ENCODE measurements at places on chromosomes 6 and 20. TPM values are rescaled to one million over a fixed set of nuclear protein-coding genes. Genes with fewer than 3 reads are reported as not detected.
A peak's percentile ranks its signal among the peaks of the same experiment; 100 is the strongest.

The TNFRSF6B gene
- total RNA-seq = 52.6 TPM

The L3MBTL3 gene
- 12.9 TPM for total RNA-seq

The FHL5 gene
- total RNA-seq = 54.3 TPM

The LINC00237 gene
- total RNA-seq = not detected

The MUC22 gene
- total RNA-seq = not detected

The SLC22A2 gene
- not detected for total RNA-seq

The ADGRB3 gene
- total RNA-seq = 9.0 TPM

The KIF25 gene
- not detected for total RNA-seq

The ARHGAP18 gene
- total RNA-seq = 11.0 TPM

The BACH2 gene
- total RNA-seq = 6.1 TPM

The DEFB124 gene
- total RNA-seq = not detected

The LRFN2 gene
- total RNA-seq = not detected

The MRS2 gene
- total RNA-seq = 22.8 TPM

The MED23 gene
- 27.3 TPM for total RNA-seq

The IPCEF1 gene
- 0.63 TPM for total RNA-seq

The METTL24 gene
- total RNA-seq = 0.87 TPM

The PIGU gene
- total RNA-seq = 31.5 TPM

The ZC2HC1B gene
- not detected for total RNA-seq

The RAET1L gene
- total RNA-seq = not detected

The HLA-DRB5 gene
- 5.1 TPM for total RNA-seq

The ANKRD66 gene
- not detected for total RNA-seq

DNA sequence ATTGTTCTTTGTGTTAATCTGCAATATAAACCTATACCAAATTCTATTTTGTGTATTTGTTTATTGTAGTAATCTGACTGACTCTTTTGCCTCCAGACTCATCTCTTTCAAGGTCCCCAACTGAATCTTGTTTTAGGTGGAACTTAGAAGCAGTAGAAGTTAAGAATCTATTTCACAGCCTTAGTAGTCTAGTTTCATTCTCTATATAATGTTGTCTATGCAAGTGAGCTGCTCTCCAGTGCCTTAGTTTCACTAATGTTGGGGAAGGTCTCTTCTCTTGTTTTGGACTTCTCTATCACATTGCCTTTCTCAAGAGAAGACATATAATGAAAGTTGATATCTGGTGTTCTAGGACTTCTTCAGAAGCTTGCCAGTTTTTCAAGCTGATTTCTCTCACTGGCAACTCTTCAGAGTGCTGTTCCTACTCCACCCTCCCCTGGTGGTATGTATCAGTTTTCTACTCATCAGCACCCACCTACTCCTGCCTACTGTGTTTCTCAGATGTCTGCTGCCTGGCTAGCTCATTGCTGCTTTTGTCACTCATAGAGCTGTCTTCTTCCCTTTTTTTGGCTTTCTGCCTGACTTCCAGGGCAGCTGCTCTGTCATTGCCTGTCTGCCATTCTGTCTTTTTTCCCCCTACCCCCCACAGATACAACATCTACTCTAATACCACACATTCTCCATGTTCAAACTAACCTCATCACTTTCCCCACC is 82.1 kb downstream of the PTPRA start:
- no peak for DNase-seq

GRCh38 chr6:68901044-68901443 is 266.0 kb downstream of the ADGRB3 start:
- DNase-seq = no peak

GRCh38 chr6:124963416-124963785 is 1.2 kb downstream of the RNF217 start:
- no peak for DNase-seq

DNA sequence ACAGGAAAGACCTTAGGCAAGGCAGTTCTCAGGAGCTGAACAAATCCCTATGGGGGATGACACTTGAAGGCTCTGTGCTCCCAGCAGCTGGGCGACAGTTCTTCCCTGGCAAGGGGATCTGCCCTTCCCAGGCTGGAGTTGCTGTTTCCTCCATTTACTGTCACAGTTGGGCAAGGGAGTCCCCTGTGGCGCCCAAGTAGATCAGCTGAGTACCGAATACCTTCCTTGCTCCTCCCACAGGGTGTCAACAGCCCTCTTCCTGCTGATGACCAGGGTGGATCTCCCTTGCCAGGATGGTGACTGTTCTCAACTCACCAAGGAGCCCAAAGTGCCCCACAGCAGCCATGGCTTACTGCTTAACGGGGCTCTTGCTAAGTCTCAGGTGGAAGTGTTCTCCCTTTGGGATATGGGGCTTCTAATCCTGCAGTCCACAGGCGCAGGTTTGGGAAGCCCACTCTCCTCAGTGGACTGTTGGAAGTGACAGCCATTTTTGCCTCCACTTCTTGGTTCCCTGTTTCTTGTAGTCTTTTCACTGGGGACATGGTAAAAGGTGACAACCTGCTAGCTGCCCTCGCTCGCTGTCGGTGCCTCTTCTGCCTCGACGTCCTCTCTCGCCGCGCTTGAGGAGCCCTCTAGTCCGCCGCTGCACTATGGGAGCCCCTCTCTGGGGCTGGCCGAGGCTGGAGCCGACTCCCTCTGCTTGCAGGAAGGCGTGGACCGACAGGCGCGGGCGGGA is 5.7 kb upstream of the PSMG4 start:
- DNase-seq = no peak

GRCh38 chr6:1747531-1747930 is 137.8 kb downstream of the FOXC1 start:
- DNase-seq = no peak

GRCh38 chr6:169702840-169703246 is 917 bp downstream of the C6orf120 start:
- DNase-seq = no peak

- peak; percentile 88 for DNase-seq
Measured at GRCh38 chr20:23637282-23638221, at the start of gene CST3. TSS of gene CST3 (minus strand) at chr20:23637955. CDS start at chr20:23637862, 93 bp downstream.

- no peak for DNase-seq
Measured at GRCh38 chr20:24017458-24017755, 28.8 kb upstream of the GGTLC1 start.

GRCh38 chr6:23181356-23182110 is 612.2 kb downstream of the HDGFL1 start:
- DNase-seq = no peak

GRCh38 chr6:111585241-111585973 is 20.3 kb downstream of the TRAF3IP2 start:
- no peak for DNase-seq

GRCh38 chr6:29809249-29809648 is 18.4 kb upstream of the HLA-G start:
- no peak for DNase-seq

DNA sequence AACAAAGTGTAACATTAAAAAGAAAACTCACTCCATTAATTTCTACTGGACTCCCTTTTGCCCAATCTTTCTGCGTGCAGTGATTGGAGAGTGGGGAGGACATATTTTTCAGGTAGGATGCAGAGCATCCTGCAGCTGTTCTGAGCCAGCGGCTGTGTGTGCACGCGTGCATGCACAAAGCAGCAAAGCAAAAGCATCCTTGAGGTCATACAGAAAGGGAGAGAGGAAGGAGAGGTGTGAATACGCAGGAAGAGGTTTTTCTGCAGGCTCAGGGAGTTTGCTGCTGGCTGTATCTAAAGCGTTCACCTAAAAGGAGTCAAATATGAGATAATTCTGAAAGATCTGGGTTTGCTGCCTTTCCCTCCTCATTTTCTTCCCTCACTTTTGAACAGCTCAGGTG is 108.4 kb downstream of the HUS1B start:
- no peak for DNase-seq

GRCh38 chr6:21887231-21888185 is 294.0 kb downstream of the SOX4 start:
- no peak for DNase-seq

GRCh38 chr6:111727802-111728201 is 122.1 kb upstream of the TRAF3IP2 start:
- no peak for DNase-seq

- no peak for DNase-seq
Measured at GRCh38 chr20:23649242-23649641, 11.5 kb upstream of the CST3 start.

- no peak for DNase-seq
Measured at GRCh38 chr6:145608850-145609249, 126.5 kb downstream of the EPM2A start.

GRCh38 chr6:66538551-66539135 is 831.6 kb upstream of the EYS start:
- DNase-seq = no peak

DNA sequence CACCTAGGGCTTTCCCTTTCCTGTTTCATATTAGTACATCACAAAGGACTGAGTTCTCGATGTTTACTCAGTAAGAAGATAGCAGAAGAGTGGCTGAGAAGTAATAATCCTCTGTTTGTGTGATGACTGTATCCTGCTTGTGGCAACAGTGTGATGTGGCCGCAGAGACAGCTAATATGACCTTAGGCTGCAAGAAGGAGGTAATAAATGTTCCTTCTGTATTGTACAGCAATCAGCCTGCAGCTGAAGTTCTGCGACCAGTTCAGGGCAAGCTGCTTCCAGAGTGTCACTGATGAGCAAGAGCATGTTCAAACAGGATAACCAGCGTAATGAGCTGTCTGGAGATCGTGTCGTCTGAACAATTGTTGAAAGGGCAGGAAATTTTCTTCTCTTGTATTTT is 70.9 kb downstream of the OPN5 start:
- DNase-seq = no peak

DNA sequence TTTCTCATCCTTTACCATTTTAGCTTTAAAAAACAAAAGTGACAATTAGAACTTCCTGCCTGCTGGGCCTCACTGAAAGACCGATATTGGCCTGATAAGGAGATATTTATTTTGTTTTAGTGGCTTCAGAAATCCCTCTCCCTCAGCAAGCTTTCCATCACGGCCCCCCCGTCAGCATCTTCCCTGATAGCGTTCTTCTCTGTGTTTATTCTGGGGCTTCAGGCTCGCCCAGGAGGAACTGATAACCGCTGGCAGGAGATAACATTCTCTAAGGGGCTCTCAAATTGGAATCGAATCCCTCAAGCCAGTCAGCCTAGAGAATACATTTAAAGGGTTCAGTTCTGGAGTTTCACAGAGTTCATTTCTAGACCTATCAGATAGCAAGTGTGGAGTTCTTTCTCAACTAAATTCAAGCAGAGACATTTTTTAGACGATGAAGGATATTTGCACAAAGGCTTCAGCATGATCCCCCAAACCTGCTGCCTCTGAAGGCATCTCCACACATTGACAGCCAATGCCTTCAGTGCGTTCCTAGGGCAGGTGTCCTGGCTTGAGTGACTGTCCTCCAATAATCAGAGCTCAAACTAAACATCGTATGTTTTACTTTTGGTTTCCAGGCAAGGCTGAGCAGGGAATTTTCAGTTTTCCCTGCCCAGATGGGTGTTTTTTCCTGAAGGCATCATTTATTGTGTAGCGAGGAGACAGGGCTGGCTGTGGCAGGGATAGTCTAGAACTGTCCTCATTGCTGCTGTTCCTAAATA is 17.0 kb downstream of the PRDM1 start:
- DNase-seq = no peak

DNA sequence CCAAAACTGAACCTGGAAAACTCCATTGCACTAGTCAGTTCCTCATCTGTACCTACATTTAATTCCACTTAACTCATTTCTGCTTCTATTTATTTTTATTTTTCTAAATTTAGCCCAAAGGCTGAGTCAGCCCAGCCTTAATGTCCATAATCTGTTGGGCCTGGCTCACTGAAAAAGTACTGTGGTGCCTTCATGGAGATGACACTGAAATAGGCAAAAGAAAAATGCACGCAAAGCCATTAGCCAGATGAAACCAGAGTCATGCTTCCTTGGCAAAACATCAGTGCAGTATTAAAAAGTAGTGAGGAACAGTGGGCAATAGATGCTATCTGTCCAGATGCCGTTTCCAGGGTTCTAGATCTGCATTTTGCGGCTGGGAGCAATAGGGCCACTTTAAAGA is 14.7 kb upstream of the PLCB4 start:
- no peak for DNase-seq

DNA sequence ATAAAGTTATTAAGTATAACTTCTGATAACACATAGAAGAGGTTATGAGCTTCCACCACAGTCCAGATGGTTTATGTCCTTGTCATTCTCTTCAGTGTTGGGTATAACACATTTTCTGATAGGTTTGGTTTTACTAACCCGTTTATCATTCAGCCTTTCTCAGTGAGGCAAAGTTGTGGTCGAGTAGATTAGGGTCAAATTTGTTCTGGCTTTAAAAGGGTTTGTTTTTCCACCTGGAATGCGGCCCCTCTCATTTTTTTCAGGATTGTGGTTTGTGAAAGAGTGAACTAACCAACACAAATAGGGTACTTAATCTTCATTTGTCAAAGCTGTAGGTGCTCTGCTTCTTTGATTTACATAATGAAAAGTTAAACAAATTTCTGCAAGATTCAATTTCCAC is 204.2 kb upstream of the ASCC3 start:
- DNase-seq = no peak

DNA sequence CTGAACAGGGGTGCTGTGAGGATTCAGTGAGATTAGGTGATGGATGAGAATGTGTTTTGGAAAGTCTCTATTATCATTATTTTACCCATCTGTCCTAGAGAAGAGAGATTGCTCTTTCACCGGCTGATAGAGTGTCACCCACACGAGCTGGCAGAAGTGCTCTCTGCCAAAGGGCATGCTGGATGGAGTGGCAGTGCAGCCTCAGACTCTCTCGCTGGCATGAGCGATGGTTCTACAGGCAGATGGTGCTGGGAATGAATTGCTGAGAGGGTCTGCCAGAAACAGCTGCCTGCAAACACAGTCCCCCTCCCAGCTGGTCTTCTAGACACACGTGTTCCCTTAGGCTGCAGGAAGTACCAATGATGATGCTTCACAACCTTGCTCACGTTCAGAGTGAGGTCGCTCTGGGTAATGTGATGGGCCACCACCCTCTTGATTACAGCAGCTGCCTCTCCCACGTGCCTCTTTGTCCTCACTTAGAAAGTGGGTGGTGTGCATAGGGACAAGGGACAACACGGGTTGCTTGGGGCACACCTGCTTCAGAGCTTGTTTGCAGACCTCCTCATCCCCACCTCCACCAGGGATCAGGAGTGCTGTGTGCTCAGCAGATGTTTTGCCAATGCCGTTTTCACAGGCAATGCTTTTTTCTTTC is 84.7 kb downstream of the FOXA2 start:
- DNase-seq = no peak

DNA sequence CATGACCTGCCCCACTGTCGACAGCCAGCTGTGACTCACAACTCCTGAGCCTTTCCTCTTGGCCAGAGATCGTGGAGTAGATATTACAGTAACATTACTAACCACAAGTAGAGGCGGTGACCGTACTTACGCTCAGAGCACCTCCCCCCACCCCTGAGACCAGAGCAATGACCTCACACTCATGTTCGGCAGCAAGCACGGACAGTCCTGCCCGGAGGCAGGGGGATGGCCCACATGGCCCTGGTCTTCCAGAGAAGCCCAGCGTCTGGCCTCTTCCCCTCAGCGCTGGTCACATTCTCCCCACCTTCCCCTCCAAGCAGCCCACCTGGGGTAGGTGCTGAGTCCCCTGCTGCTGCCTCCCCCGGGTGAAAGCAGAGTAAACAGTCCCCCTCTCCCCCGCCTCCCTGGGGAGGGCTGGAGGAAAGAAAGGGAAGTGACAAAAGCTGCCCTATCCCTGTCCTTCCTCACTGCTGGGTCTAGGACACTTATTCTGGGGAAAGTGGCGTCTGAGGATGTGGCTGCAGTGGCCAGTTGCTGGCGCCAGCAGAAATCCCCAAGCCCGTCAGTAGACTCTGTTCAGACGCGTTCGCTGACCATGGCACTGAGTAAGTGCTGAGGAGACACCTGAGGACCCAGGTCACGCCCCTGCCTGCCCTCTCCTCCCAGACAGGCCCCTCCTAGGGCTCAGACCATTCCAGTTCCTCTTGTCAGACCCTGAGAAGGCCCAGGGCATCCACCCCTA is 68.5 kb downstream of the MRPL14 start:
- DNase-seq = no peak
